Right atrium auricular region (tissue), 2 donors: ENCODE measurements at places on chromosomes 2 and 18.

GRCh38 chr2:118169359-118170005 is 81.2 kb downstream of the INSIG2 start:
- no peak for DNase-seq

GRCh38 chr2:197080578-197081216 is 154.2 kb upstream of the PGAP1 start:
- DNase-seq: no peak

DNA sequence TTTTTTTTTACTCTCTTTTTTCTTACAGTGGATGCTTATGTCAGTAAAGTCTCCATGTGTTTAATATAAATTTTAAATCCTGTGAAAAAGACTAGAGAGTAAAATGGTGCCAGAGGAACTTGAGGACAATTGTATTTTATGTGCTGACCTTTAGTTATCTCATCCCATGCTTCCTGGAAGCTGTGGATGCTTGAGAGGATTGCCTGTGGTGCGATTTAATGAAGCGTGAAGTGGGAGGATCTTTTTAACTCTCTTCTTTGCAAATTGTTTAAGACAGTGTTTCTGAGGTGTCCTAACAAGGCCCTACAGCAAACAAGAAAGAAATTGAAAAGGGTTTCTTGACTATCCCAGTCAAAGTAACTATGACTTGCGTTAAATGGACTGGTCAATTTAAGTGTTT is 84.2 kb downstream of the DTNA start:
- no peak for DNase-seq

DNA sequence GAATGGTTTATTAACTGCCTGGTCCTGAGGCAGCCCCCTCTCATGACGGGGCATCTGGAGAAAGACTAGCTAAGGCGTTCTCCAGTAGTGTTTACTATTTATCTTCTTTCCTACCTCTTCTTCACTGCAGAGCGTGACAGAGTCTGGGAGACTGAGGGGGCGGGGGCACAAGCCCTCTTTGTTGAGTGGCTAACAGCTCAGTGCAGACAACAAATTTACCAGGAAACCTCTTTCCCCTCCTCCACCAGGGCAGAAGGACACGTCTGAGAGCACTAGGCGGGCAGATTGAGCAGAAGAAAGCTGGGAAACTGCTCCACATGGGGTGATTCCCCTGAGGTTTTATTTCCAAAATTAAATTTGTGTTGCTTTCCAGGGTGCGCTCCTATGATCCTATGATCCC is 322.1 kb downstream of the CNTNAP5 start:
- no peak for DNase-seq

GRCh38 chr2:217279140-217279539 is 419.3 kb upstream of the TNP1 start:
- DNase-seq: no peak

- DNase-seq: peak; percentile 71
Observed at GRCh38 chr2:45964223-45964841, 312.9 kb downstream of the PRKCE start.

DNA sequence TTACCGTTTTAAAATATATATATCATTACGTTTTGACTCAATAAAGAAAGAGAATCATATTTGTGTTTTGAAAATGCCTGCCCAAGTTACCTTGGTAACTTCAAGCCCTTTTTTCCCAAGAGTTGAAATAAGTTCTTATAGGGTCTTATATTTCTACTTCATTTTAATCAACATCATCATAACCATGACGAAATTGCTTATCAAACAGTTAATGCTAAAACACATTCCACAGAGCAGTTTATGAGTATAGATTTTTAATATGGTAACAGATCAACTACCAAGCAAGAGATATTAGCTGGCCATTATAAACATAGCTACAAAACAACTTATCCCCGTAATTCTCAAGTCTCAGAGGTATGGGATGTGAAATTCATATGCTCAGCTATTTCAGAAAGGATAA is 197.9 kb upstream of the LRRTM4 start:
- DNase-seq: no peak

- peak; percentile 80 for DNase-seq
Observed at GRCh38 chr2:180203972-180204371, 196.9 kb upstream of the CWC22 start.

GRCh38 chr2:46615986-46616485 is 136.7 kb downstream of the TMEM247 start:
- no peak for DNase-seq

DNA sequence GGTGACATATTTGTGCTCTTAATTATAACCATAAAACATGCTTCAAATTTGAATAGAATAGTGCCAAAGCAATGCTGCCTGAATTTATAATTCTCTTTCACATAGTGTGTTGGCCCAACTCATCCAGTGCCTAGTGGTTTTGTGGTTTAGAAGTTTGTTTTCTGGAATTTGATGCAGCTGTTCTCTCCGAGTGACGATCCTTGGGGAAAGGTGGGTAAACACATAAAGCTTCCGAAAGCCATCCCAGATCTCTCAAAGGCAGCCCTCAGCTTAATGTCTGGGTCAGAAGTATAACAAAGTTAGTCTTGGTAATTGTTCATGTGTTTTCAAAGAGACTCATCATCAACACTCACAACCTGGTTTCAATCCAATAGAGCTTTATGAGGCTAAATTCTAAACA is 235.6 kb upstream of the CDH2 start:
- DNase-seq: no peak

DNA sequence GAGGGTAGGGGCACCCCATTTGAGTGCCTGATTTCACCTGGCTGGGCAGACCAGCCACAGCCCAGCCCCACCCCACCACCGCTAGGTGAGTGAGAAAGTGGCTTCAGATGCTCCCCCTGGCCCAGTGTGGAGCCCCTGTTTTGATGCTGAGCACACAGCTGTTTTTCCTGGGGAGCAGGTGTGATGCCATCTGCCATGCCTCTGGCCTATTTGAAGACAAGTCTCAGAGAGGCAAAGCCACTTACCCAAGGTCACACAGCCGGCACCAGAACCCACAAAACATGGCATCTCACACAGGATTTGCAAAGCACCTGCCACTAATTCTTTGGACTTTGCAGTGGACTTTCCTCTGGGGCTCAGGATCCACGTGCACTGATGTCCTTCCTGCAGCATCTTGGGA is 131.3 kb downstream of the INHBB start:
- DNase-seq: no peak

- DNase-seq: no peak
Observed at GRCh38 chr2:105872142-105872728, 127.5 kb downstream of the NCK2 start.

- no peak for DNase-seq
Observed at GRCh38 chr2:174826051-174826450, 61.8 kb upstream of the CHRNA1 start.

- DNase-seq: no peak
Observed at GRCh38 chr2:176463546-176463945, 194.3 kb downstream of the MTX2 start.

GRCh38 chr2:138003411-138003810 is 39.1 kb downstream of the HNMT start:
- no peak for DNase-seq

GRCh38 chr2:135512099-135512498 is 18.9 kb downstream of the ZRANB3 start:
- DNase-seq: no peak
